PC-9 (cell line): ENCODE measurements at places on chromosomes 12 and 14. TPM values are rescaled to one million over a fixed set of nuclear protein-coding genes. Genes with fewer than 3 reads are reported as not detected.

- peaks cover 5% of the 10 kb centered on the region; the same call in 1 of the 2 replicates for H3K36me3 ChIP-seq
- no peaks in the 10 kb centered on the region for H3K27me3 ChIP-seq
- no peak for DNase-seq
- no peak overlapping the region for H3K4me3 ChIP-seq
- peak overlapping the region; percentile 36 for H3K27ac ChIP-seq
- peaks cover 40% of the 10 kb centered on the region for H3K4me1 ChIP-seq
These were observed 121.1 kb downstream of the TGFB3 start for GRCh38 chr14:75860561-75861160.

DNA sequence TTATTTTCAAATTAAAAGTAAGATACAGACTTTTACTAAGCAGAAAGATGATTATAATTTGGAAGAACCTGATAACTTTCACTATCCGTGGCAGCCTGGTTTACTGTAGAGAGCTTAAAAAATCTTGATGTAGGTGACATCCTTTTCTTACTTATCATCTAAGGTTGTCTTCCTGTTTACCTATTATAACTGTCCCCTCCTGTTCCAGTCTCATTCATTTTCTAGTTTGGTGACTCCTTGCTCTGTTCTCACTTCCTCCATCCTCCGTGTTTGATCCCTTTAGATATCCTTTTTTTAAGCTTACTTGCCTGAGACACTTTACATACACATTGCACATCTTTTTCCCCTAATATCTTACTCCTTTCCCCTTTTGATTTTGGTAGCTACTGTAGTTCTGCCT is 27.5 kb downstream of the CCDC91 start:
- no peak for DNase-seq
- H3K36me3 ChIP-seq = no peaks in the 10 kb centered on the region; the same call in 1 of the 2 replicates
- no peak overlapping the region for H3K27ac ChIP-seq
- no peaks in the 10 kb centered on the region for H3K4me1 ChIP-seq
- H3K4me3 ChIP-seq = no peak overlapping the region

- peak; percentile 90 for DNase-seq
- peak overlapping the region; percentile 28; the same call in 1 of the 2 replicates for H3K4me3 ChIP-seq
- peaks cover 67% of the 10 kb centered on the region for H3K4me1 ChIP-seq
- peak overlapping the region; percentile 99 for H3K27ac ChIP-seq
- no peaks in the 10 kb centered on the region for H3K36me3 ChIP-seq
These were observed 21.1 kb downstream of the KRT18 start for GRCh38 chr12:52969828-52970569.

GRCh38 chr12:32870716-32871115 is 25.9 kb downstream of the PKP2 start:
- 0 out of 2 replicates have a peak, but pooled peaks cover 6% of the 10 kb centered on the region for H3K36me3 ChIP-seq
- no peaks in the 10 kb centered on the region for H3K27me3 ChIP-seq
- DNase-seq = no peak
- no peaks in the 10 kb centered on the region for H3K4me1 ChIP-seq
- no peak overlapping the region for H3K4me3 ChIP-seq
- H3K27ac ChIP-seq = no peak overlapping the region

DNA sequence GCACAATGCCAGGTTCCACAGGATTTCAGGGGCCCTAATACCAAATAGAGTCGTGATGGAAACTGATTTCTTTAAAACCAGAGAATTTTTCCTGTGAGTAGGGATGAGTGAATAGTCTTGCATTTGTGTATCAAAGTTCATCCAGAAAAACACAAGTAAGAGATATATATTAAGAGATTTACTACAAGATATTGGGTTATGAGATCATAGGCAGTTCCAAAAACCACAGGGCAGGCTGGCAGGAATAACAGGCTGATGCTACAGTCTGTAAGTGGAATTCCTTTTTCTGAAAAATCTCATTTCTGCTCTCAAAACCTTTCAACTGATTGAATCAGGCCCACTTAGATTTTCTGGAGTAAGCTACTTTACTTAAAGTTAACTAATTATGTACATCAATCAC is 1756.2 kb upstream of the SEL1L start:
- no peaks in the 10 kb centered on the region for H3K4me1 ChIP-seq
- H3K4me3 ChIP-seq = no peak overlapping the region

- no peak for DNase-seq
- H3K27ac ChIP-seq = no peak overlapping the region
- no peaks in the 10 kb centered on the region for H3K36me3 ChIP-seq
These were observed 34.0 kb downstream of the PELI2 start for GRCh38 chr14:56152221-56152620.

DNA sequence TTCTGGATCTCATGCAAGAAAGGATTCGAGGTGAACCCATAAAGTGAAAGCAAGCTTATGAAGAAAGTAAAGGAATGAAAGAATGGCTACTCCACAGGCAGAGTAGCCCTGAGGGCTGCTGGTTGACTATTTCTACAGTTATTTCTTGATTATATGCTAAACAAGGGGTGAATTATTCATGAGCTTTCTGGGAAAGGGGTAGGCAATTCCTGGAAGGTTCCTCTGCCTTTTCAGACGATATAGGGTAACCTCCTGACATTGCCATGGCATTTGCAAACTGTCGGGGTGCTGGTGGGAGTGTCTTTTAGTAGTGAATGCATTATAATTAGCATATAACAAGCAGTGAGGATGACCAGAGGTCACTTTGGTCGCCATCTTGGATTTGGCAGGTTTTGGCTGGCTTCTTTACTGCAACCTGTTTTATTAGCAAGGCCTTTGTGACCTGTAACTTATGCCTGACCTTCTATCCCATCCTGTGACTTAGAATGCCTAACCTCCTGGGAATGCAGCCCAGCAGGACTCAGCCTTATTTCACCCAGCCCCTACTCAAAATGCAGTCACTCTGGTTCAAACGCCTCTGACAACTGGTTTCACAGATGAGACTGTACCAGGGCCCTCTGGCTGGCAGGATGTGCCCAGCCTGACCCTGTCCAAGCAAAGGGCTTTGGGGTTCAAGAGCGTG is 157.7 kb upstream of the SFSWAP start:
- H3K27me3 ChIP-seq = peaks cover 95% of the 10 kb centered on the region
- no peaks in the 10 kb centered on the region for H3K4me1 ChIP-seq
- H3K4me3 ChIP-seq = no peak overlapping the region

TCL1A gene
- total RNA-seq = not detected in 2 replicates
